ENCODE measurements at places on chromosomes 16 and 17.
A peak's percentile ranks its signal among the peaks of the same experiment; 100 is the strongest.

- DNase-seq = no peak
Measured at GRCh38 chr17:19720631-19721426, 4.4 kb upstream of the SLC47A2 start.

DNA sequence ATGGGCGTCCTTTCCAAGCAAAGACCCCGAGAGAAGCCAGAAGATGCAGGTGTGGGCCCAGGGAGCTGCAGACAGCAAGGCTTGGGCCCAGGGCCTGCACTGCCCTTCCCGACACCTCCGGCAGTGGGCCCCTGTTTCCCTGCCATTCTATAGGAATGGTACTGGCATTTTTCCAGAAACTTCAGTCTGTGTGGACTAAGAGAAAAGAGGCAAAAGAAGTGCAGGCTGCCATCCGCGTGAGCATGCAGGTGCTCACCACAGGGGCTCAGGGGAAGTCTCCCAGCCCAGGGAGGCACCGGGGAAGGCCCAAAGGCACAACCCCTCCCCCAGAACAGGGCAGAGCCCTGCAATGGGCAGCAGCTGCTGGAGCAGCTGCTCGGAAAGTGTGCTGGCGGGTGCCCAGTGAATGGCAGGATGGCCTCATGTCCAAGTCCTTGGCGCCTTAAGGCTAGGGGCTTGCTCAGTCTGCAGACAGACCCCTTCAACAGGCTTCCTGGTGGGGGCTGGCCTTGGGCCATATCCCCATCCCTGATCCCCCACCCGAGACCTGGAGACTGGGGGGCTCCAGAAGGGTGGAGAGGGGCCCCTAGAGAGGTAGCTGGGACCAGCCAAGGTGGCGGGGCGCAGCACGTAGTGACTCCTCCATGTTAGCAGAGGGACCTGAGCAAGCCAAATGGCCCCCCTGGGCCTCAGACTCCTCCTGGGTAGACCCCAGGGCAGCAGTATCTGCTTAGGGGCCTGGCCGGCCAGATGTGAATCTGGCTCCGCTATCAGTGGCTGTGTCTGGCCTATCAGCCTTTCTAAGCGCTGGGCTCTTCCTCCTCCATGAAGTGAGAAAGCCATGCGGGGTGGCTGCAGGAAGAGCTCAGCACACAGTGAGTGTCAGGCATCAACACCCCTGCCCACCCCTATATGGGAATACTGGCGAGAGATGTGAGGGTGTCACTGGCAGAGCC lies 6.7 kb upstream of the TPPP3 start:
- DNase-seq = no peak

- no peak for DNase-seq
Measured at GRCh38 chr16:84404936-84405639, 36.8 kb downstream of the ATP2C2 start.

DNA sequence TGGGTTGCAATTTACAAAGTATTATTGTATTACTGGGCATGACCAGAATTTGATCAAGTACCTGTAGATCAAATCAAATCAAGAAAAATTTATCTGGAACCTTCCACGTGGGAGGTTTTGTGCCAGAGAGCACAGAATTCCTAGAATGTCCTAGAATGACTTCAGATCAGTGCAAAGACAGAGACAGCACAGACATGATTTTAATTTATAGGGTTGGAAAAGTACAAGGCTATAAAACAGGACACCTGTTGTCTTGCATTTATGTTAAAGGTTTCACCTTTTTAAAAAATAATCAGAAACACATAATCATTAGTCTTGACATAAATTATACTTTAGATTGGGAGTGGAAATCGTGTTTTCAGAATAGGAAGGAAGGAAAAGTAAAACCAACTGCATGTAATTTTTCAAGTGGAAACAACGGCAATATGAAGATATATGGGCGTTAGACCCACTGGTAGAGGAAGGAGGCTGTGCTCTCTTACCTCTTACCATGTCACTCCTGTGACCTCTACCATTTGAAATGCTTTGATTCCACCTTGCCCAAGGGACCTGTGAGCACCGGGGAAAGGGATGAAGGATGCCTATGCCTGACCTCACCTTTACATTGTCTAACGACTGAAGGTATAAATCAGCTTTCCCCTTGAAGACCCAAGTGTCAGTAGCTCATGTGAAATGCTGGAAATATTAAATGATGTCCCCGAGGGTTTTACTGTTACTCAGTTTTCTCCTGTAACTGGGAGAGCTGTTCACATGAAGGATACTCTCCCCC lies 100.4 kb downstream of the SNX11 start:
- DNase-seq = no peak

DNA sequence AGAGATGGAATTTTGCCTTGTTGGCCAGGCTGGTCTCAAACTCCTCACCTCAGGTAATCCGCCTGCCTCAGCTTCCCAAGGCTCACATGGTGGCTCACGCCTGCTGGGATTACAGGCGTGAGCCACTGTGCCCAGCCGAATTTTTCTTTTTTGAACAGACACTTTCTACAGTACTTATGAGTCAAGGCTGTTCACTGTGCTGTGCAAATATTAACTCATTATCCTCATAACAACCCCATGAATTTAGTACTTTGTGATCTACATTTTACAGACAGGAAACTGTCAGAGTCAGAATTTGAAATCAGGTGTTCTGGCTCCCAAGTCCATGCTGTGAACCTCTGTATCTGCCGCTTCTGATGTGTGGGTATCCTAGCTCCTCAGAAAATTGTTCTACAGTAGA lies 25.7 kb upstream of the RASL10B start:
- DNase-seq = no peak

DNA sequence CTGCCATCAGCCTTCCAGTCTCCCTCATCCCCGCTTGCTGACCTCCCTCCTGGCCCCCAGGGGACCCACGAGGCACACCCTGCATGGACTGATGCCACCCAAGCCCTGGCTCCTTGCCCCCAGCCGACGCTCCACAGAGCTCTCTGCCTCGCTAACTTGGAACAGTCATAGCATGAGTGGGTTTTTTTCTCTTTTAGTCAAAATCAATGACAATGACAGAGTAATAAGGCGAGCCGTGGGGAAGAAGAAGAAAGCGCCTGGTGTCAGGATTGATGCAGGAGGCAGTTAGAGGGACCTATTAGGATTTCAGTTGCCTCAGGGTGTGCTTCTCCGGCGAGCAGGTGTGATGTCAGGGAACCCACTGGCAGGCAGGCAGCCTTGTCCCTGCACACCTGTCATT lies 176.3 kb upstream of the TNRC6C start:
- no peak for DNase-seq

GRCh38 chr17:17855976-17856375 lies 19.2 kb upstream of the SREBF1 start:
- no peak for DNase-seq

DNA sequence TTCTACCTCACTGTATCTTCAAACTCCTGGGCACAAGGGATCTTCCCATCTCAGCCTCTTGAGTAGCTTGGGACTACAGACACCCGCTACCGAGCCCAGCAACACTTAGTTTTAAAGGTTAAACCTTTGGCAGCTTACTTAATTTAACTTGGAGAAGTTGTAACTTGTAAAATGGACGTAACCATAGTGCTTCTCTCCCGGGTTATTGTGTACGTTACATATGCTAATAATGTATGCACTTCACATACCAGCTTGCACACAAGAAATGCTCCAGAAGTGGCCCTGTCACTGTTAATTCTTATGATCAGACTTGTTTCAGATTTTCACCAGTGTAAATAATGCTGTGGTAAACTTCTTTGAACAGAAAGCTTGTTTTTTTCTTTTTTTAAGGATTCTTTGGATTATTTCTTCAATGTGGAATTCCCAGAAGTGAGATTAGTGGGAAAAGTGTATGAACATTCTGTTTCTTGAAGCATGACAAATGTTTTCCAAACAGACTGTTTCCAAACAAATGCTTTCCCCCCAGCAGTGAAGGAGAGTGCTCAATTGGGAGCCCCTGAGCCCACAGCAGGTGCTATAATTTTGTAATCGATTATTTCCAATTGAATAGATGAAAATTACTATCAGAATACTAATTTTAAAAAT lies 61.5 kb downstream of the EPN2 start:
- no peak for DNase-seq

DNA sequence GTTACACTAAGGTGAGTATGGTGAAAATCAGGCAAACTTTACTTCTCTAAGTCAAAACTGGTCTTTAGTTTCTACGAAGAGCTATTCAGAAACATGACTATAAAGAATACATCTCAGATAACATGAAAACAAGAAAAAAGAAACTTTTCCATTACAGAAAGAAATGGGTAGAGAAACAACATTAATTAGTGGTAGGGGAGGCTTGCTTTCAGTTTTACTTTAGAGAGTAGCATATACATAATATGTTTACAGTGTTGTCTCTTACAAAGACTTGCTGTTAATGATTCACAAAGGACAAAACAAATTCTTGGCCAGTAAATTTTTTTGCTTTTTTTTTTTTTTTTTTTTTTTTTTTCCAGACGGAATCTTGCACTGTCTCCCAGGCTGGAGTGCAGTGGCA lies 34.2 kb downstream of the CRLF3 start:
- DNase-seq = no peak

GRCh38 chr16:50403491-50403890 lies 34.7 kb upstream of the BRD7 start:
- peak; percentile 32 for DNase-seq

- DNase-seq = no peak
Measured at GRCh38 chr16:4611337-4612021, 3.2 kb downstream of the UBALD1 start.

DNA sequence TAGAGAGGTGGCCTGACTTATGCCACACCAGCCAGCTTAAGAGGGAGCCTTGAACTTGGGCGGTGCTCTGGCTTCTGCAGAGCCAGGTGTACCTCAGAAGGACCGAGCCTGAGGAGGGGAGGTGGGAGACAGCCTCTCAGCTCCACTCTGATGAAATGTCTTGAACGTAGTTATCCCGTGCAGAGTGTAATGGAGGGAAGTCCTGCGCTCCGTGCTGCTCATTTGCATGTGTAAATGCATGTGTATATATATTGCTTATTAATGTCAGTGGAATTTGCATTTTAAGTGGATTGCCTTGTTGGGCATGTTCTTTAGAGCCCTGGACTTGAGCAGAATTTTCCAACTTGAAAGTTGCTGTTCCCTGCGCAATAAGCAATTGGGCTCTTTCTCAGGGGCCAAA lies 264.9 kb upstream of the SDK2 start:
- DNase-seq = no peak

DNA sequence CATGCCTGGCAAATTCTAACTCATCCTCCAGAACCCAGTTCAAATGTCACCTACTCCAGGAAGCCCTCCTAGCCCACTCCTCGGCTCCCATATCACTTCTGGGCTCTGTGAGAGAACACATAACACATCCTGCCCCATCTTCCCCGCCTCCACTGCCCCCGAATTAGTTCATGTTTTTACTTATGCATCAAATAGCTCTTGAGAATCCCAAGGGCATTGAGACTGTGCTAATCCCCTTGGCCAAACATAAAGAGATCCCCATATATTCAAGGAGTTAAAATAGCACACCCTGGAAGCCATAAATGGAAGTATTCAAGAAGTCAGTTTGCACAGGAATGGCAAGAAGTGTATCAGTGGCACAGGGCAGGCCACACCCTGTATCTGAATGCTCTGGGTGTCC lies 2.0 kb upstream of the CREBBP start:
- DNase-seq = no peak

GRCh38 chr17:59186850-59187249 lies 23.0 kb upstream of the SMG8 start:
- no peak for DNase-seq

- DNase-seq = no peak
Measured at GRCh38 chr16:34050787-34051320, 591.4 kb downstream of the TP53TG3F start.

DNA sequence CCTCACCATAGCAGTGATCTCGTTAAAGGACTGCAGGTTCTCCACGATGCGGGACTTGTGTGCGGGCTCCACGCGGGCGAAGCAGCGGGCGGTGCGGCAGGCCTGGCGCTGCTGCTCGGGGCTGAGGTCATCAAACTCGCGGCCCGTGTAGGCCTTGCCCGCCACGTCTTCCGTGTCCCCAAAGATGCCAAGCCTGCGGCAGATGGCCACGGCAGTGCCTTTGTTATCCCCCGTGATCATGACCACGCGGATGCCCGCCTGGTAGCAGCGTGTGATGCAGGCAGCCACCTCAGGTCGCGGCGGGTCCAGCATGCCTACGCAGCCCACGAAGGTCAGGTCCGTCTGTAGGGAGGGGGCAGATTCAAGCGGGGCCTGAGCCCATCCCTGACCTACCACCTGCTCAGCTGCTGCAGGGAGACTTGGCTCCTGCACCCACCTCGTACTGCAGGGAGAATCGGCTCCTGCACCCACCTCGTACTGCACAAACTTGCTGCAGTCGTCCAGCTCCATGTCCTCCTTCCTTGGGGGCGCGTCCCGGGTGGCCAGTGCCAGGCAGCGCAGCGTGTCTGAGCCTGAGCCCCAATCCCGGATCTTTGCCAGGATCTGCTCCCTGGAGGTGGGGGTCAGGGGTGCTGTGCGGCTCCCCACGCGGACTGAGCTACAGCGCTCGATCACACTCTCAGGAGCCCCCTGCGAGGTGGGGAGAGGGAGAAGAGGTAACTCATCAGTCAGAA lies 23.1 kb downstream of the ATP2A3 start:
- DNase-seq = no peak

- peak; percentile 96 for DNase-seq
Measured at GRCh38 chr17:82716203-82717010, at the start of gene FN3KRP. FN3KRP (plus strand) TSS chr17:82716706; CDS start chr17:82716756, 50 bp downstream.

DNA sequence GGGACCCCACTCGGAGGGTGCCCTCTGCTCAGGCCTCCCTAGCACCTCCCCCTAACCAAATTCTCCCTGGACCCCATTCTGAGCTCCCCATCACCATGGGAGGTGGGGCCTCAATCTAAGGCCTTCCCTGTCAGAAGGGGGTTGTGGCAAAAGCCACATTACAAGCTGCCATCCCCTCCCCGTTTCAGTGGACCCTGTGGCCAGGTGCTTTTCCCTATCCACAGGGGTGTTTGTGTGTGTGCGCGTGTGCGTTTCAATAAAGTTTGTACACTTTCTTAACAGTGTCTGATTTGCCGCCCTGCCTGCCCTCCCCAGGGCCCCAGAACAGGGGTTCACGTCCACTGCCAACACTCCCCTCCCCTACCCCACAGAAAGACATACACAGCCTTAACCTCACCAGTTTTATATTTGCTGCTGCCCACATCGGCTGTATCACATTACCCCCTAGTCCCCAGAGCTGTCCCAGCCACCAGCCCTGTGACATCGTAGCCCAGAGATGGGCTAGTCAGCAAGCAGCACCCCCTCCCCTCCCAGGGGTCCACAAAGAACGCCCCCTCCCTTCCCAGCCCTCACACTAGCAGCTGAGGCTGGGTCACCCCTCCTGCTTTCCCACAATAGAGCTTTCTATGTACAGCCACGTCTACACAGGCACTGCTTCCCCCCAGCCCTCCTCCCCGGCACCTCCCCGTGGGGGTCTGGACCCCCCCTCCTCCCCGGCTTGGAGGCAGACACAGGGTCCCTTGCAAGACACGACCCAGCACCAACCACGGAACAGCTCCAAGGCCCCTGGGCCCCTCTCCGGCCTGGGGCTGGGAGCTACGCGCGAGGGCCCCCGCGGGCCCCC lies 7.9 kb downstream of the GRN start:
- no peak for DNase-seq
